ENCODE measurements at places on chromosomes 2 and 18. TPM values are rescaled to one million over a fixed set of nuclear protein-coding genes. Genes with fewer than 3 reads are reported as not detected.

Gene HRH4
- polyA plus RNA-seq: 1.5 TPM

Gene BOK
- not detected for polyA plus RNA-seq

Gene PREB
- polyA plus RNA-seq: 69.3 TPM

Gene ICA1L
- 1.9 TPM for polyA plus RNA-seq

Gene TMEM37
- polyA plus RNA-seq: not detected

Gene SFTPB
- polyA plus RNA-seq: not detected

Gene GCA
- 19.7 TPM for polyA plus RNA-seq

Gene LAMA1
- polyA plus RNA-seq: not detected
